Stimulated activated CD8-positive, alpha-beta memory T cell treated with anti-CD3 and anti-CD28 coated beads, Interleukin-2, amount 100 ng/mL, for 48 hours (primary cell): ENCODE measurements at places on chromosomes 2 and 18.

DNA sequence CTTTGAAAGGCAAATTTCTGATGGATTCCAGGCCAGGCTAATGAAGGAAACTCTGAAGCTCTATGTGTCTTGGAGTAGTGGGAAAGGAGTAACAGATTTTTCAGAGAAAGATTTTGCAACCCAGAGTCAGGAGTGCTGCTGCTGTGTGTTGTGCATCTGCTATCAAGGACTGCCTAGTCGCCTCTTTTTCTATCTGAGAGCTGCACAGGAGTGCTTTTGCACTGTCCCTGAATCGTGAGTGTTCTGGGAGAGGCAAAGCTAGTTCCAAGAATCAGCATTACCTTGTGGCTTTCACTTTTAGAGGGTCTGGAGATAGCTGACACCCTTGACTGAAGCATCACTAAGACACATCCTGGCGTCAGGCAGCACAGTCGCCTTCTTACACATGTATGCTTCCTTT lies 336.4 kb downstream of the PARD3B start:
- DNase-seq: no peak

GRCh38 chr18:69205925-69206324 lies 194.8 kb upstream of the DOK6 start:
- DNase-seq: no peak

DNA sequence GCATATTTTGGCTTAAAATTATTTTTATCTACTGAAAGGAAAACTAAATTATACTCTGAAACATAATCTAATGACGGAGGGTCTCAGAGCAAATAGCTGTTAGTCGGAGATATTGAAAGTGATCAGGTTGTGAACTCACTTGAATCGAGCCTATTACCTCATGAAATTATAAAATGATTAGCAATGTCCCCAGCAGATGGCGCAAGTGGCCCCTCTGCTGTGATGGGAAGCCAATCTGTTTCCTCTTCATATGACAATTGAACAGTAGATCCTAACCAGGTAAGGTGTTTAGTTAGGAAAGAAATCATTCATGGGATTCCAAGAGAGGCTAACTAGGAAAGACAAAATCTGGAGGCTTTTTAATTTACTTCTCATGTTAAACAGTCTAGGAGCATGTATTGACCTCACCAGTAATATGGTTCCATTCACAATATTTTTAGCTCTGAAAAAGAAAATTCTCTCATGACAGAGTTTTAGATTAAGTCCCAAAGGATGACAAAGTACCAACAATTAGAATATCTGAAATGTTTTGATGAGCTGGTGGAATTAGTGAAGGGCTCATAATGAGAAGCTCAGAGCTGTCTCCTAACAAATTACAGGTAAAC lies 29.9 kb upstream of the MPPE1 start:
- peak; percentile 64 for DNase-seq

GRCh38 chr18:45521777-45522176 lies 93.5 kb upstream of the SLC14A2 start:
- DNase-seq: no peak
